ENCODE measurements at places on chromosomes 13 and 19. TPM values are rescaled to one million over a fixed set of nuclear protein-coding genes. Genes with fewer than 3 reads are reported as not detected.
A peak's percentile ranks its signal among the peaks of the same experiment; 100 is the strongest.

PDE4C gene
- total RNA-seq, result not detected

RPS19 gene
- total RNA-seq, result 2,498 TPM

LPAR6 gene
- 6.2 TPM for total RNA-seq

ACER1 gene
- total RNA-seq, result not detected

ZNF726 gene
- 1.1 TPM for total RNA-seq

STOML3 gene
- total RNA-seq, result not detected

DKKL1 gene
- not detected for total RNA-seq

CTXN1 gene
- 5.5 TPM for total RNA-seq

SPRED3 gene
- total RNA-seq, result 13.0 TPM

GRCh38 chr19:47021536-47022139 lies 2.0 kb downstream of the NPAS1 start:
- DNase-seq, result no peak

- DNase-seq, result no peak
Measured at GRCh38 chr13:31369213-31369612, 169.4 kb downstream of the B3GLCT start.

DNA sequence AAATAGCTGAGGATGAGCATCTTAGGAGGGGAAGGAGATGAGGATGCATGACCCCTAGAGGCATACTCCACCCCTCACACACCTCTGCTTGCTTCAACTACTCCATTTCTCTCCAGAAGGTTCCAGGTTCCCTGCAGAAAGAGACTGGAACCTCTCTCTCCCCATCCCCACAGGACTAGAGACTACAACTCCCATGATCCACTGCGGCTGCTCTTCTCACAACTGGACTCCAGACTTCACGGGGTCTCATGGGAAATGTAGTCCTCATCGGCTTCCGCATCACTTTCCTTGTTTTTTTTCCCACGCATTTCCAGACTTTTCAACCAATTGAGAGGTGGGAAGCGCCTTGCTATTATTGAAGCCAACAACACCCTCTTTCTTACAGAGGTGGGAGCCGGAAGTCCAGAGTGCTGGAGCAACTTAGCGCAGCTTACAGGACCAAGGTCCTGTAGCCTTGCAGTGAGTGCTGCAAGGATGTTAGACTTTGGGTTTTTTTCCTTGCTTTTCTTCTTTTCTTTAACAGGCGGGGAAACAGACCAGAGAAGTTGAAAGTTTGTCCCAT lies 13.9 kb upstream of the CACNG6 start:
- peak; percentile 65 for DNase-seq

GRCh38 chr13:93422980-93423543 lies 196.5 kb downstream of the GPC6 start:
- DNase-seq, result no peak

GRCh38 chr13:41284512-41285288 lies 21.3 kb upstream of the MTRF1 start:
- peak; percentile 97 for DNase-seq

DNA sequence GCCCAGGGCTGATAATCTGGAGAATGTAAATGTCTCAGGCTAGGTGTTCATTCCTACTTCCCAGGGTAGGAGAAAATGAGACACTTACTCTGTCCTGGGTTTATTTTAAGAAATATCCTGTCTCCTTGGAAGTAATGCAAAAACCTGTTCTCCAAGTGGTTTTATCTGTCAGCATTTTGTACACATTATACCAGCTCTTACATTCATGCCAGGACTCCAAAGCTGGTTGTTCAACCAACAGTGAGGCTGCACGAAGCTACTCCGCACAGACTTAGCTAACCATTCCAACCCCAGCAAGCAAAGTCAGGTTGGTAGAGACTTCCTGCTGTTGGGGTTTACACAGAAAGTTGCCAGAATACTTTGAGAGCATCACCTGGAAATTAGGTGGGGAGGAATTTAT lies 55.6 kb downstream of the SLC7A1 start:
- no peak for DNase-seq

GRCh38 chr13:50052478-50052877 lies 37.2 kb downstream of the KCNRG start:
- no peak for DNase-seq

DNA sequence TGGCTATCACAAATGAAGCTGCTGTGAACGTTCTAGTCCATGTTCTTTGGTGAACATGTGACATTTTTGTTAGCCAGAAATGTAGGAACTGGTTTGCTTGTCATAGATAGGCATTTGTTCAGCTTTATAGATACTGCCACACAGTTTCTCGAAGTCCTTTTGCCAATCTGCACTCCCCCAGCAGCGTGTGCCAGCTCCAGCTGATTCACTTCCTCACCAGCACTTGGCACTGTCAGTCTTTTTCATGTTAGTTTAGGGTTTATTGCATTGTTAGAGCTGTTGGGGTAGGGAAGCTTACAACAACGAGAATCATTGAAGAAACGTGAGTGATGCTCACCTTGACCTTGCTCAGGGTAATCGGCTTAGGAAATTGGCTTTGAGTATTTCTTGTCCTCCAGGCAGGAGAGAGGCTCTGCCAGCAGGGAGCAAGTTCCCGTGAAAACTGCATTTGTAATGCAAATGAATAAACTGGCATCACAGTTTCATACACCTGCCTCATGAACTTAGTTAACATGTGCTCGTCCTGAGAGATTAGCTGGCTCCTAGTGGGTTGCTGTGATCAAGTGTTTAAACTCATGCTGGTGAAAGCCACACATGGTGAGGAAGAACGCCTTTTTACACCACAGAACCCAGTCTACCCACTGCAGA lies 83.9 kb downstream of the ING1 start:
- DNase-seq, result no peak

DNA sequence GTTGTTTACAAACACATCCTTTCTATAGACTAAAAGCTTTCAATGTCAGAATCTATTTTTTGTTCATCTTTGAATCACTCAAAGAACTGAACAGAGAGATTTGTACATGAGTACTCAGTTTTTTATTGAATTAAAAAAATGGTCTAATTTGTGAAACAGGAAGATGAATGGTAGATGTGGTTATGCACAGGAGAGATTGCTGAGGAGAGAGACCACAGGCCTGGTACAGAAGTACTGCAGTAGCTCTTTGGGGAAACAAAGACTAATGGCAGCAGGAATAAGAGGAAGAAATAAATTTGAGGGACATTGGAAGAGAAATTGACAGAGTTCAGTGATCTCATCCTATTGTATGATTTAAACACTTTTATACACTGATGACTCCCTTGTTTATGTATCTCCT lies 222.0 kb upstream of the ARGLU1 start:
- DNase-seq, result no peak
